ENCODE measurements at places on chromosomes 13 and 19.

GRCh38 chr13:35279500-35279899 is 197.0 kb downstream of the MAB21L1 start:
- no peak for DNase-seq

DNA sequence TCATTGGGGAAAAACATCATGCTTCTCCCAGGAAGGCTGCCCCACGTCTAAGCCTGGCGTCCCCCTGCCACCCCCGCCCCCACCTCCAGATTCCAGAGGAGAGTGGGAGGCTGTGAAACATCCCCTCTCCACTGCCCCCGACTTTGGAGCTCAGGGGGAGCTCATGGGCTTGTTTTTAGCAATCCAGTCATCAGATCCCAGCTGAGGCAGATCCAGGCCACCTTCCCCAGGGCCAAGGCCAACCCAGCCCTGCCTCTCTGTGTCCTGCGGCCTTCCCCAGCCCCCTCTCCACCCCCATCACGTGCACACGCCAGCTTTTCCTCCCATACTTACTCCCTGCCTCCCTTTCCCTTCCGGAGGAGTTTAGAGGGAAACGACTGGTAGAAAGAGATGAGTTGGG is 38.8 kb downstream of the SHISA2 start:
- DNase-seq = no peak

GRCh38 chr13:52600666-52601065 is 41.6 kb upstream of the HNRNPA1L2 start:
- DNase-seq = peak; percentile 41

DNA sequence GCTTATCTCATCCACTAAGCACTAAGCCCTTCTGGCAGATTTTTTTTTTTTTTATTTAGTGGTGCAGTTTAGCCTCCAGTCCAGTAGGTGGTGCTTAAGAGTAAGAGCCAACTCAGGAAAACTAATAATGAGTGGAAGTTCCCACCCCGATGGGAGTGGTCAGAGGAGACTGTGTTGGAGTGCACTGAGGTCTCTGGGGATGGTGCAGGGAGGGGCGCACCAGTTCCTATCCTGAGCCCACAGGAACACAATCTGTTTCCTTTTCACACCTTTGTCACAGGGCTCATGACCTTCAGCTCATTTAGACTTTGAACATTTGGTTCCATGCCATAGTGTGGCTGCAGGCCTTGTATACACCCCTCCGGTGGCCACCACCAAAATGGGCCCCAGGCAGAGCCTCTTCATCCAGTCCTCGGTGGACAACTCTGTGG is 367.4 kb downstream of the SPRY2 start:
- DNase-seq = no peak

- no peak for DNase-seq
These were observed 108.2 kb downstream of the GNG7 start for GRCh38 chr19:2594319-2594718.

DNA sequence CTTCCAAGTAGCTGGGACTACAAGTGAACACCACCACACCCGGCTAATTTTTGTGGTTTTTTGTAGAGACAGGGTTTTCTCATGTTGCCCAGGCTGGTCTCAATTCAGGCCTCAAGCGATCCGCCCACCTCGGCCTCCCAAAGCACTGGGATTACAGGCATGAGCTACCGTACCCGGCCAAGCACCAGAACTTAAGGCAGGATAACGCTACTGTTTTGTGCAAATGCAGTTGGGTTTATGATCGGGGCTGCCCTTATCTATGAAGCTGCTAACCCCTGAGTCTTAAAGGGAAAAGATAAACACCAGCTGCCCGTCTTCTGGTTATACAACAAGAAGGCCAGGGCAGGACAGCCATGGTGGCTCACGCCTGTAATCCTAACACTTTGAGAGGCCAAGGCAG is 12.6 kb upstream of the TM6SF2 start:
- no peak for DNase-seq

DNA sequence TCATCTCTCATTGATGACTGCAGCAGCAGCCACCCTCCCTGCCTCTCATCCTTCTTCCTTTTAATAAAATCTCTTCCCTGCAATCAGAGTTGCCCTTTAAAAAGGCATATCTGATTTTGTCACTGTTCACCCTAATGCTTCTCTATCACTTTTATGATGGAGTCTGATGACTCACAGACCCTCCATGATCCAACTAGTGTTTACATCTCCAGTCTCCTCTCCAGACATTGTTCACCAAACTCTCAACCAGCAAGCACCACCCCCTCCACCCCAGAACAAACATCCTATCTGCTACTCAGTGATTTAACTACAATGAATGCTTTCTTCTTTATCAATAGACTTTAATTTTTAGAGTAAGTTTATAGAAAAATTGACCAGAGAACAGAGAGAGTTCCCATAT is 59.5 kb downstream of the TNFSF11 start:
- DNase-seq = no peak

DNA sequence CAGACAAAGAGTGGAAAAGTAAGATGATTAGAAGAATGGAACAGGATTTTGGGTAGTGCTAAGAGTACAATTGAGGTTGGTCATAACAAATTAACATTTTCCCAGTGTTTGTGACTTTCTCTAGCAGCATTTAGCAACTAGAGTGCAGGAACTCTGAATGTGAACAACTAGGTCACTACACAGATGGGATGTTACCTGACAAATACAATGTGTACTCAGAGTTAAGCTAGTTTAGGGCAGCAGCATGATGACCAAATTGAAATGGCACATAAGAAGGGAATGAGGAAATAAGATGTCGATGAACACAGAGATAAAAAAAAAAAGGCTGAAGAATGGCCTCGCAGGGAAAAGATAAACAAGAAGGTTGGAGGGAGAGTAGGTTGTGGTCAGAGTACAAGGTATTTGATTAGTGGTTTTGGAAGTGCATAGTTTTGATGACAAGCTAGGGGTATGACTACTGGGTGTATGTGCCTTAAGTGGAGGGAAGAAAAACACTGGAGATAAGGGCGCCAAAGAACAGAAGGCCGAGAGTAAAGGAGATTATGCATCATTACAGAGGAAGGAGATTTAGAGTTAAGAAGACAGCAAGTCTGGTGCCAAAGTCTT is 381.1 kb downstream of the FGF14 start:
- DNase-seq = no peak

- DNase-seq = no peak
These were observed 5.0 kb downstream of the WASF3 start for GRCh38 chr13:26562512-26562890.

GRCh38 chr13:77969299-77969698 is 50.7 kb upstream of the EDNRB start:
- no peak for DNase-seq

- no peak for DNase-seq
These were observed 10.3 kb downstream of the HPN start for GRCh38 chr19:35051796-35052195.

DNA sequence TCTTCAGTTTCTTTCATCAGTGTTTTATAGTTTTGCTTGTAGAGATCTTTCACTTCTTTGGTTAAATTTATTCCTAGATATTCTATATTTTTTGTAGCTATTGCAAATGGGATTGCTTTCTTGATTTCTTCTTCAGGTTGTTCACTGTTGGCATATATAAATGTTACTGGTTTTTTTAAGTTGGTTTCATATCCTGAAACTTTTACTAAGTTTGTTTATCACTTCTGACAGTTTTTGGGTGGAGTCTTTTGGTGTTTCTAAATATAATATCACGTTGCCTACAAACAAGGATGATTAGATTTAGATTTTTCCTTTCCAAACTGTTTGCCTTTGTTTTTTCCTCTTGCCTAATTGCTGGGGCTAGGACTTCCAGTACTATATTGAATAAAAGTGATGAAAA is 109.7 kb downstream of the PAN3 start:
- no peak for DNase-seq

DNA sequence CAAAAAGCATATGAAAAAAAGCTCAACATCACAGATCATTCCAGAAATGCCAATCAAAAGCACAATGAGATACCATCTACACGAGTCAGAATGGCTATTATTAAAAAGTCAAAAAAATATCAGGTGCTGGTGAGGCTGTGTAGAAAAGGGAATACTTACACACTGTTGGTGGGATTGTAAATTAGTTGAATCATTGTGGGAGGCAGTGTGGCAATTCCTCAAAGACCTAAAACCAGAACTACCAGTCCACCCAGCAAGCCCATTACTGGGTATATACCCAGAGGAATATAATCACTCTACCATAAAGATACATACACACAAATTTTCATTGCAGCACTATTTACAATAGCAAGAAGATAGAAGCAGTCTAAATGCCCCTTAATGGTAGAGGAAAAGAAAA is 529.9 kb downstream of the SLITRK1 start:
- DNase-seq = no peak

DNA sequence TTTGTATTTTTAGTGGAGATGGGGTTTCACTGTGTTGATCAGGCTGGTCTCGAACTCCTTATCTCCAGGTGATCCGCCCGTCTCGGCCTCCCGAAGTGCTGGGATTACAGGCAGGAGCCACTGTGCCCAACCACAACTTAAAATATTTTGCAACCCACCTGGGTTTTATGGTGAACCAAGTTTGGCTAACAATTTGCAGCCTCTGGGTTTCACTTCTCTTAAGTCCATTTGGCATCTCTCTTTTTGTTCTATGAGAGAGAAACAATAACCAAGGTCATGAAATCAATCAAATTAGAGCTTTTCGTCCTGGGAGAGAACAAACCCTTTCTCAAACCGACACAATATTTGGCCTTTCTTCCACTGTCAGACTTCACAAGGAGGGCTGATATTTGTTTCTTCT is 5.6 kb upstream of the SMAD9 start:
- no peak for DNase-seq

DNA sequence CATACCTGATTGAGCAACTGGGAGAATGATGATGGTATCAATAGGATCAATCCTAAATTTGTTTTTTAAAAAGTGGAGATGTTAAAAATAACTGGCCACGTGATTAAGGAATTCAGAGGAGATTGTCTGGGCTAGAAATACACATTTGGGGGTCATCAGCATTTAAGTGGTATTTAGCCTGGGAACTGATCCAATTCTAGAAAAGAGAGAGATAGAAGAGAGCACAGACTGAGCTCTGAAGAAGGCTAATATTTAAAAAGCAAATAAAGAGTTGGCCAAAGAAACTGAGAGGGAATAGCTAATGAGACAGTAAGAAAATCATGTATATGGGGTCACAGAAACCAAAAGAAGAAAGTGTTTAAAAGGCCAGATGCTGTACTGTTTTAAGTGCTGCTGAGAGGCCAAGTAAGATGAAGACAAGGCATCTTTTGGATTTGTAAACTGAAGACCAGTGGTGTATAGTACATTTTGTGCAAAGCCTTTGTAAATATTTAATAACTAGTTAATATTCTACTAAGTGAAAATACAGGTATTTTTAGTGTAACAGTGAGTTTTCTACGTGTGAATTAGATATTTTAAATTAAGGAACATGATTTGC is 40.2 kb downstream of the UBL3 start:
- DNase-seq = no peak

DNA sequence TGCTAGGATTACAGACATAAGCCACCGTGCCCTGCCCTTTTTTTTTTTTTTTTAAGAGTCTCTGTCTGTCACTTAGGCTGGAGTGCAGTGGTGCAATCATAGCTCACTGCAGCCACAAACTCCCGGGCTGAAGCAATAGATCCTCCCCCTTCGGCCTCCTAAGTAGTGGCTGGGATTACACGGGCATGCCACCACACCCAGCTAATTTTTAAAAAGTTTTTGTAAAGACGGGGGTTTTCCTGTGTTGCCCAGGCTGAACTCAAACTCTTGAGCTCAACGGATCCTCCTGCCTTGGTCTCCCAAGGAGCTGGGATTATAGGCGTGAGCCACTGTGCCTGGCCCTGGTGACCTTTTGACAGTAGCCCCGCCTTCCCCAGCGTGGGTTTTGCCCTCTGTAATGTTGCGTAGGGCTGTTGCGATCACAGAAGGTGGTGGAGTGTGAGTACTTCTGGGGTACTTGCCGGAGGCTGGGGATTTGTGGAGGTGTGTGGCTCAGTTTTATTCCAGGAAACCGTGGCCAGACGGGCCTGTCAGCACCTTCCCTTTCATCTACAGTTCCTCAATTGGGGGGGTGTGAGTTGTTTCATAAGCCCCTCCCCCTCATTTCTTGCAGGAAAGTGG is 11.6 kb upstream of the RETN start:
- DNase-seq = no peak

DNA sequence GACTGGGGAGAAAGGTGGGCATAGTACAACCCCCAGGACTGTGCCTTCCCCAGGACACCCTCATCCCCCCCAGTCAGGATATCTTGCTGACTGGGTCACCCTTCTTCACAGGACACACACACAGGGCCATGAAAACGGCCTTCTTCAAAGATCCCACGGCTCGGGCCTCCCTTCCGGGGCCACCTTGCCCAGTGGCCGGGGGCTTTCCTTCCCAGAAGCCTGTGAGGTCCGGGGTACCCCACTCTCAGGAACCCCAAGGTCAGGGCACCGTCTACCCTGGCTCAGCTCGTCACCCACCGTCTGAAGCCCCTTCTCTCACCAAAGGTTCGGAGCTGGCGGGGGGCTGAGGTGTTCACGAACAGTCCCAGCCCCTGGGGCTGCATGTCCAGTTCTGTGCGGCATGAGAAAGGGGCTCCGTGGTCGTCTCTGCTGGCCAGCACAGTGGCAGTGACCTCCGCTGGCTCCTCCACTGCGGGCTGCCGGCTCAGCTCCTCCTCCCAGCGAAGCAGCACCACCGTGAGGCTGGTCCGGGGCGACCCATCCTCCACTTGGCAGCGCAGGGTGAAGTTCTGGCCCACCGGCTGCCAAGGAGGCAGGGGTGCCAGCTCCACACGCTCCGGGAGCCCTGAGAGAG is 2.1 kb upstream of the RAVER1 start:
- DNase-seq = no peak

DNA sequence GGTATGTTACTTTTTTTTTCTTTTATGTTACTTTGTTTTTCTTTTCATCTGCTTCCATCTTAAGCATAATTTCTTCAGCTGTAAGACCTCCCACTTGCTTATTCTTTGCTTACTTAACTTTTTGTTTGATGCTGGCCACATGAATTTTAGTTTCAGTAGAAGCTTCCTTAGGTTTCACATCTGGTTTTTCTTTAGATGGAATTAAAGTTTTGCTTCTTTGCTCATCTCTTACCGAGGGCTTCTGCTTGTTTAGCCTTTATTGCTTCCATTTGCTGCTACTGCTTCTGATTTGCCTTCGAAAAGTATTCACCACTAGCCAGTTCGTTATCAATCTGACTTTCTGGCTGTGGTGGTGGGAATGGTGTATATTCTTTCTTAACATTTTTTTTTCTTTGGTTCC is 90.9 kb downstream of the GJA3 start:
- DNase-seq = no peak

DNA sequence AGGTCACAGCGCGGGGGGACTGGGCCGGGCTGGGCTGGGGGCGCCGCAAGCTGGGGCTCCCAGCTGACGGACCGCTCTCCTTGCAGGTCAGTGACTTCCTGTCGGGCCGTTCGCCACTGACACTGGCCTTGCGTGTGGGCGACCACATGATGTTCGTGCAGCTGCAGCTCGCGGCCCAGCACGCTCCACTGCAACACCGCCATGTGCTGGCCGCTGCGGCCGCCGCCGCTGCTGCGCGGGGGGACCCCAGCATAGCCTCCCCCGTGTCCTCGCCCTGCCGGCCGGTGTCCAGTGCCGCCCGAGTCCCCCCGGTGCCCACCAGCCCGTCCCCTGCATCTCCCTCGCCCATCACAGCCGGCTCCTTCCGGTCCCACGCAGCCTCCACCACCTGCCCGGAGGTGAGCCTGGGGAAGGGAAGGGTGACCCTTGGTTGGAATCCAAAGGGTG is 5.7 kb downstream of the MIDN start:
- DNase-seq = no peak

- DNase-seq = no peak
These were observed 1.3 kb downstream of the TPP2 start for GRCh38 chr13:102598061-102598460.

GRCh38 chr19:38697197-38697596 is 47.1 kb downstream of the CAPN12 start:
- no peak for DNase-seq

- DNase-seq = no peak
These were observed at the start of gene VSTM2B for GRCh38 chr19:29525901-29526729. TSS of gene VSTM2B (plus strand) at chr19:29525994. CDS start at chr19:29526584, 590 bp downstream.

All from SHP77 treated with DMSO at 0.1 percent for 48 hours (cell line).